Activated naive CD4-positive, alpha-beta T cell treated with anti-CD3 and anti-CD28 coated beads, Interleukin-2, amount 10 ng/mL, durations not matched to agents 7 days and 5 days (primary cell): ENCODE measurements at places on chromosomes 1 and 21.

GRCh38 chr1:932776-933602, 9.3 kb downstream of the SAMD11 start:
- no peak for DNase-seq

GRCh38 chr1:61496501-61496900, 228.4 kb downstream of the TM2D1 start:
- DNase-seq, result no peak

DNA sequence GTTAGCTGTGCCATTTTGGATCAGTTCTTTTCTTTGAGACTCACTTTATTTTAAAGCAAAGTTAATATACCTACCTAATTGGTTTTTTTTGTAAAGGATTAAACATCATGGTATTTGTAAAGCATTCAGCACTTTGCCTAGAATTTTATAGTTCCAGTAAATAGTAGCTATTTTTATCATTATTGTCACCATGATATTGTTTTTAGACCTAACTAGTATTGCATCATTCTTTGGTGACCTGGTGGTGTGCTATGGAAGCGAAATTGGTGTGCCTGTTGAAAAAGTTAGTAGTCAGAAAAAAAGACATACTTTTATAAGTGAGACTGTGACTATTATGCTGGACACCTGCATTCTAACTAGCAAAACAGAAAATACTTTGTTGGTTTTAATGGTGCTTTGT, 81.0 kb downstream of the NFIA start:
- no peak for DNase-seq

DNA sequence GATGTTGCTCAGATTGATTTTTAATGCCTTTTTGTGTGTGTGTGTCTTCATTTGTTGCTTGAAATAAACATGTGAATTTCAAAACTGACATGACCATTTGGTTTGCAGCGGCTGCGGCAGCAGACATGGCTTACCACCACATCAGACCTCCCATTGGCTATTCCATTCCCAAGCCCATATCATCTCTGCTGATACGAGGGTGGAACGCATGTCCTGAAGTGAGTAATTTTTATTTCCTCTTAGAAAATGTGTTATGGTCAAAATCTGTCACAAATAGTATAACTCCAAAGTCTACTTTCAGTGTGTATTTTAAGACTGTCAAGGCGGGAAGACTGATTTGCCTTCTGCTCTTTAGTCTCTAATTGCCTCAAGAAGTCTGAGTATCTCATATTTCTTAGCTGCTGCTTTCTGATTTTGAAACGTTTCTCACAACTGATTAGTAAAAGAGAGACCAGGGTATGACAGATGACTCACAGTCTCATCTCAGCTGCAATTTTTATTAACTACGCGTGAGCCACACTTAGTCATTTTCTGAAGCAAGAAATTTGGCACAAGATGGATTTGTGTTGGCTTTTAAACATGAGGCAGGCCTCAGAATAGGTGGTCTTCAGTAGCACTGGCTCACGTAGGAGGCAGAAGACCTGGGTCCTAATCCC, 49.0 kb downstream of the LRRC53 start:
- no peak for DNase-seq

DNA sequence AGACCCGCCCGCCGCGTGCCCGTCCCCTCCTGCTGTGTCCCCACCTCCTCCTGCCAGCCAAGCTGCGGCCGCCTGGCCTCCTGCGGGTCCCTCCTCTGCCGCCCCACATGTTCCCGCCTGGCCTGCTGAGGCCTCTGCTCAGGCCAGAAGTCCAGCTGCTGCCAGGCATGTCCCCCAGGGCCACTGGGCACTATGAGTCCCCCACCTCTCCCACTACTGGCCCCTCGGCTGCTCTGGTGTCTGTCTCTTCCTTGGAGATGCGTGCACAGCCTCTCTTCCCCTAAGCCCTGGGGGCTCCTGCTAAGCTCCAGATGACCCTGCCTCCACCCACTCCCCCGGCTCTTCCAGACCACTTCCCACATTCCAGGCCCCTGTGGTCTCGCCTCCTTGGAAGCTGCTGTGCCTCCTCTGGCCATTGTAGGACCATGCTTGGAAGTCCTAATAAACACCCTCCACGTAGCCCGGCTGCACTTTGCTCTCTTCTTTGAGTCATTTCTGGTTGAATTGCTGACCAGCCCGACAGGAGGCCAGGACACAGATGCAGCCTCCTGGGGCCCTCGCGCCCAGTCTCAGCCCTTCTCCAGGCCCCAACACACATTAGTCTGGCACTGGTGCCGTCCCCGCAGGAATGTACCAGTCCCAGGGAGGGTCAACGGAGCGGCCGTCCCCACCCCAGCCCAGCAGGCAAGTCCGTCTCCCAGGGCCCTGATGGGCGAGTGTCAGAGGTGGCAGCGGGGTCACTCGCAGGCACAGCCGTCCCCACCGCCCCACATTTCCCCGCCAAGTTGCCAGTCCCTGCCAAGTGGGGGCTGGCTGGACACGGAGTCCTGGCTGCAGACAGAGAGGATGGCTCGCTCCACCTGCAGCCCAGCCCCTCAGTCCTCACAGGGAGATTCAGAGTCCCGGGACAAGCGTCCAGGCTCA, 1.1 kb downstream of the KRTAP10-12 start:
- DNase-seq, result no peak

DNA sequence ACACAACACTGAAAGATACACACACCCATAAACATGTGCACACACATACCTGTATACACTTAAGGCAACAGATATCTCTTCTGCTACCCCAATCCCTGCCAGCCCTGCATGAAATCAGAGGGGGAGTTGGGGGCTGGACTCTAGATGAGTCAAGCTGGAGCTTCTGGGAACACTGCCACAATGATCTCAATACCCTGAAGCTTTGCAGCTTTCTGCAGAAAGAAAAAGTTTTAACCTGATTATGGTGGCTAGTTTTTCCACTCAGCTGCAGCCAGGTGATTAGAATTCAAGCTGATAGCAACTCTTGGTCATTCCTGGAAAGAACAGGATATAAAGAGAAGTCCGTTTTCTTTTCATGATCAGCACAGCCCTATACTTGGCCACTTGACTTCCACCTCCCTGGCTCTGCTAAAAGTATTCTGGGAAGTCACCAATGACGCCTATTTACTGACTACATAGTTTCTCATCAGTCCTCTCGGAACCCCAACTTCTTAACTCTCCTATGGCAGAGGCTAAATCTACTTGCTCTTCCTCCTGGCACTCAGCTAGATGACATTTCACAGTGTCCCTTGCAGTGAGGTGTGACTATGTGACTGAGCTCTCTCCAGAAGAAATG, 20.7 kb upstream of the DNASE2B start:
- no peak for DNase-seq

- DNase-seq, result no peak
Measured at GRCh38 chr1:80441664-80442063, 1359.1 kb upstream of the ADGRL2 start.

DNA sequence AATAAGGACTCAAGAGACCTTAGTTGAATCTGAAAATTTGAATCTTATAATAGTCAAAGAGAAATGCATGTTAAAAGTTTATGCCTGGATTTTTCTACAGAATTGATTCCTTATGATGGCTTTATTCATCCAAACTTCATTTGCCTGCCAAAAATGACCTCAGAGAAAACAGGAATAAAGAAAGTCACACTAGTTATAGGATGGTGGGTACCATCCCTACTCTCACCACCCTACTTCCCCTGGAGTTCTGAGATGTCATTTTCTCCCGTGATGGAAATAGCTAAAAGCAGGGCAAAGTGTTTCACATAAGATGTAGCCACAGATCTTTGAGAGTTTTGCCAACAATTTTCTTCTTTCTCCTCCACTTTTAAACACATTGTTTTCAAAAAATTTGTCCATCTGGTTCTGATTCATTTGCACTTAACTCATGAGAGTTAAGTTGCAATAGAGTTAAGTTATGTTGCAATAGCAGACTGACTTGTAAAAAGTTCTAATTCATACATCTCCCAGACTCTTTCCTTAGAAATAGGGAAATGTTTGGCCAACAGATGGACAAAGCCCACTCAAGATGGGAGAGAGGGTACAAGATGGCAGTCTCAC, 384.6 kb downstream of the PLPP3 start:
- no peak for DNase-seq

GRCh38 chr1:182080955-182081582, 19.6 kb upstream of the ZNF648 start:
- DNase-seq, result peak; percentile 57

- DNase-seq, result no peak
Measured at GRCh38 chr1:59288046-59288445, 8.8 kb upstream of the FGGY start.

GRCh38 chr21:32197896-32198295, 81.0 kb downstream of the MIS18A start:
- DNase-seq, result no peak

DNA sequence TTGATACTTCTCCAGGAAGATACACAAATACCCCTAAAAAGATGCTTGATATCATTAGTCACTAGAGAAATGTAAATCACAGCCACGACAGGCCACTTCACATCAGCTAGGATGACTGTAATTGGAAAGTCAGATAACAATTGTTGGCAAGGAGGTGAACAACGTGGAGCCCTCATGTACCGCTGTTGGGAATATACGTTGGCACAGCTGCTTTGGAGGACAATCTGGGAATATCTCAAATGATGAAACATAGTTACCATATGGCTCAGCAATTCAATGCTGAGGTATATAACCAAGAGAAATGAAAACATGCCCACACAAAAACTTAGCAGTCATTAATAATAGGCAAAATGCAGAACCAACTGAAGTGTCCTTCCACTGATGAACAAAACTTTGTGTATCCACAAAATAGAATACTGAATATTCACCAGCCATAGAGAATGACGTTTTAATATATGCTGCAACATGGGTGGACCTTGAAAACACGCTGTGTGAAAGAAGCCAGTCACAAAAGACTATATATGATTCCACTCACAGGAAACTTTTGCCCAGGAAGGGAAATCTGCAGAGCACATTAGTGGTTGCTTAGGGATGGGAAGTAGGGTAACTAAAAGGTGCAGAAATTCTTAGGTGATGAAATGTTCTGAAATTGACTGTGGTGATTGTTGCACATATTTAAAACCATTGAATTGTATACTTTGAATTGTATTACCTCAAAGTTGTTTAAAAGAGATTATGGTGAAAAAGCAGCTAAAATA, 95.4 kb downstream of the AHCTF1 start:
- DNase-seq, result no peak

- DNase-seq, result no peak
Measured at GRCh38 chr1:182587666-182588499, 1.2 kb downstream of the RNASEL start.

- DNase-seq, result peak; percentile 48
Measured at GRCh38 chr1:222009105-222009730, 267.3 kb upstream of the DUSP10 start.

- no peak for DNase-seq
Measured at GRCh38 chr21:42298237-42298636, 17.0 kb downstream of the TFF3 start.

- no peak for DNase-seq
Measured at GRCh38 chr1:230327892-230328284, 98.2 kb downstream of the PGBD5 start.

DNA sequence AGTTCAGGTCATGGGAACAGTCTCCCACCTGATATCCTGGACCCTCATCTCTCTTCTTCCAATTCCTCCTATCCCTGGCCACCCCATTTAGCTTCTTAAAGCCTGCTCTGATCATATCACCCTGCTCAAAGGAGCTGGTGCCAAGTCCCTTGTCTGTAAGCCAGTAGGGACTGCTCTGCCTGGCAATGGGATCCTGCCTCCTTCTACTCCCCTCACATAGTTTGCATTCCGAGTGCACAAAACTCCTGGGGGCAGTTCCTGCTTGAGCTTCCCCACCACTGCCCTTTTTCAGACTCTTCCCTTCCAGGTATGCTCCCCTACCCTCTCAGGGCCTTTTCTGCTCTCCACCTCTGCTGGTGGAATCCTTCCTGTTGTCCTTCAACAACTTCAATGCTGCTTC, 48.1 kb downstream of the NGF start:
- no peak for DNase-seq

DNA sequence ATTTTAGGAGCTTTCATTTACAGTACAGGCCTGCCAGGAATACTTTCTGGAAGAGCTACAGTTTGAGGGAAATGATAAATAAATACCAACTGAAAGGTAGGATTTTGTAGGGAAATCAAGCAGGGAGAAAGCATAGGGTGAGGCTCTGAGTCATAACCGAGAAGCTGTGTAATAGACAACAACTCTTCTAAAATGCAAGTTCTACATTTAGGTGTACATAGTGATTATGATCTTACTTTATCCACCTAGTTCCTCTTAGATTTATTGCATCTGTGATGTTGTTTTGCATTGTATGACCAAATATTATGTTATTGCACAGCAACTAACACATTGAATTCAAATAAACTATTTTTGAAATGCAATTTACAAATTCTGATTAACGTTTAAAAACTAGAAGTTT, 819.3 kb downstream of the PLA2G4A start:
- no peak for DNase-seq

- DNase-seq, result no peak
Measured at GRCh38 chr1:241714321-241715218, 62.5 kb downstream of the WDR64 start.

GRCh38 chr1:39243302-39243701, 38.8 kb downstream of the MACF1 start:
- DNase-seq, result no peak

GRCh38 chr1:166874464-166874863, 1.6 kb downstream of the TADA1 start:
- DNase-seq, result no peak

DNA sequence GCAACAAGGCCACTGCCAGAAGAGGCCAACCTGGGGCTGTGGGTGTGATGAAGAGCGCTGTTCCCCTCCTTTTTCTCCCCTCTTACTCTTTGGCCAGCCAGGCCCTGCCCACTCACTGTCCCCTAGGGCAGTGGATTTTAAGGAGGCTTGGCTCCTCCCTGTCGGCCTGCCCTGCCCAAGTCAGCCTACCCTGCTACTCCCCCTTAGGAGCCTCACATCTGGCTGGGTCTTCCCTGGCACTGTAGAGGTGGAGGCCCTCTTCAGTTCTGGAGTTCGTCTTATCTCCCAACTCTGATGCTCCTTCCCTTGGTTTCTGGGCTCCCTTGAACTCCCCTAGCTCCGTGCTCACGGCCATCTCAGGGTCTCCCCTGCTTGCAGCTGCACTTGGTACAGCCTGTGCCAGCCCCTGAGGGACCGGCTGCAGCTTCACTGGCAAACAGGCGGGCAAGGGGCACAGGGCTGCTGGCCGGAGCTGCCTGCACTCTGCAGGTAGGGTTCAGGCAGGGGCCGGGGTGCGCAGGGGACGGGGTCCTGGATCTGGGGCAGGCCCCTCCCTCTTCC, 4.0 kb downstream of the AMPD2 start:
- DNase-seq, result peak; percentile 24

DNA sequence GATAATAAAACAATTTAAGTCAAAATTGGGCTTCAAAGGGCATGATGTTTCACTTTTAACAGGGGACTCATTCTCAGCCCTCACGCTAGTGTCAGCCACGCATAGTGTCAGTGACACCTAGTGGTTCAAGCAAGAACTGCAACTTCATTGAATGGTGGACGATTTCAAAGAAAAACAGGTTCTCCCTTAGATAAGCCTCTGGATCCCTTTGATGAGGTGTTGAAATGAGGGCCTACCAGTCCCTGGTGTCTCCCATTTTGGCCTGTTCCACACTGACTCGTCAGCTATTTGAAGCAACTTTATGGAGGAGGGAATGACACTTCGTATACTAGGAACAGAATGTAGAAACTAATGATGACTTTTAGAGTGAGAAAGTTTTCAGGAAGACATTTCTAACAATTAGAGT, 56.2 kb downstream of the FCRL5 start:
- DNase-seq, result peak; percentile 49
